ENCODE measurements at places on chromosomes 5 and 9.

DNA sequence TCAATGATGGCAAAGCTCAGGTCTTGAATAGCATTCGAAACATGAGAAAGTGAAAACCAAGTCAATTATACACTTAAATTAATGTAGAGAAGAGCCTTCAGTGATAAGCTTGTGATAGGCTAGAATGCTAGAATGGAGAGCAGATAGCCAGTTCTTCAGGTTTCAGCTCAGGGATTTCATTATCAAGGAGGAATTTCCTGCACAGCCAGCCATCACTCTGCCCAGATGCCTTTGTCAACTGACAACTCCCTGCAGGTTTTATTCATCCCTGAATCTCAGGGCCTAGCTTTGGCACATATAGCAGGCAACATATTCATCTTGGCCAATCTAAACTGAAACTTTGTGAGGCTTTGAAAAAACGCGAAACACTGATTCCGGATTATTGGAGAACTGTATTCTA, 199.3 kb upstream of the CDH6 start:
- no peak for DNase-seq

DNA sequence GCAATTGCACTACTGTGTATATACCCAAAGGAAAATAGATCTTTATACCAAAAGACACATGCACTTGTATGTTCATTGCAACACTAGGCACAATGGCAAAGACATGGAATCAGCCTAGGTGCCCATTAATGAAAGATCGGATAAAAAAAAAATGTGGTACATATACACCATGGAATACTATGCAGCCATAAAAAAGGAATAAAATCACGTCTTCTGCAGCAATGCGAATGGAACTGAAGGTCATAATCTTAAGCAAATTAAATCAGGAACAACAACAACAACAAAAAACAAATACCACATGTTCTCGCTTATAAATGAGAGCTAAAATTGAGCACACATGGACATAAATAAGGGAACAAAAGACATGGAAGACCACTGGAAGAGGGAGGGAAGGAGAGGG, 266.7 kb upstream of the CDH18 start:
- no peak for DNase-seq

- DNase-seq: peak; percentile 48
Observed at GRCh38 chr9:114958021-114958843, 27.8 kb upstream of the TNFSF8 start.

DNA sequence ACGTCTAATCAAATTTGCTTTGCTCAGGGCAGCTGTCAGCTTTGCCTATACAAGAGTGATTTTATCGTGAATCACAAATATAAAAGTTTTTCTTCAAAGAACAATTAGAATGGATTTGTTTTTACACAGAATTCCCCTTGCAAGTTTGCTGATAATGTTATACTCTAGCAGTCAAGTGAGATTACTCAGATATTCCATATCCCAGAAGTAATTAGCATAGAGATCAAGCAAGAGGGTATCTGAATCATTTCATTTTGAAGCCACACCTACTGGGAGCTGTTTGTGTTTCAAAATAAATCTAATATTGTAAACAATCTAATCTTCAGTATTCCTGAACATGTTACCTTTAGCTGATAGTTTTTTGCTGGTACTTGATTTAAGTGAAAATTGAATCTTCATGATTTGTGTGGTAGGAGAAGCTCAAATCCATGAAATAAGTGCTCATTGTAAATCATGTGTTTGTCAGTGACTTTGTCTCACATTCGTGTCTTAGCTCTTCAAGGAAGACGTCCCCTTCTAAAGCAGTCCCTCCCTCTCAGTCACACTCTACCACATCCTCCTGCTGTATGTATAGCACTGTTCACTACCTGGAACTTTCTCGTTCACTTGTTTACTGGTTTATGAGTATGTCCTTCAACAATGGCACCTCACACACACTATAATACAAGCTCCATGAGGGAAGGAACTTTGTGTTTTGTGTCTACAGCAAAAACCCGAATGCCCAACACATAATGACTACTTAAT, 3.3 kb upstream of the TTC39B start:
- no peak for DNase-seq

- DNase-seq: peak; percentile 90
Observed at GRCh38 chr5:72451741-72452505, 55.3 kb downstream of the ZNF366 start.

DNA sequence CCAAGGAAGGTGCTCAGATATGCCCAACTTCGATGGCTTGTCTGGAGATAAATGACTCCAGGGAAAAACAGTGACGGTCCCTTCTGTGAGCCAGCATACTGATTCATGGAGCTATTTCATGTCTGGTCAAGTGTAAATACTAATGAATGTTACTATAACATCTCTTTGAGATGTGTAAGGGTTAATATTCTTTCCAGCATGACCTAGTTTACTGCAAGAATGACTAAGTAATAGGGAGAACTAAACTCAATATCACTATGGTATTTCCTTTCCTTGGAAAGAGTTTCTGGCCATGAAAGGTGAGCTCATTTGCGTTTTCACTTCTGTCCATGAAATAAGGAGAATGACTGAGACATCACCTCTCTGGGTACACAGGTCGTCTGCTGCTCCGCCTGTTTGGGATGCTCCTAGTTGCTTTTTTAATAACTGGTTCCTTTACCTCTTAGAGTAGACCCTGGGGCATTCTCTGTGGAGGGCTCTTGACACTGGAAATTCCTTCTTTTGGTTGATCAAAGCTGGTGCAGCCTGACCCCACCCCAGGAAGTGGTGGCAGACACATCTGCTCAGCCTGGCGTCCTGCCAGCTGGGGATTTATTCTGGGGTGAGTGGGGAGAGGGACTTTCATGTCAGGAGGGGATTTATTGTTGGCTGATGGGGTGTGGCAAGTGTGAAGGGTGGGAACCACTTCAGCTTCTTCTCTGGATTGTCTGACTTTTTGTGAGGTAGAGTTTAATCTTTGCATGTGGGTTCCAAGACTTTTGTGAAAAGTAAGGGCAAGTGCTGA, 250.0 kb upstream of the MPDZ start:
- peak; percentile 1 for DNase-seq

GRCh38 chr9:98833090-98833956, 25.9 kb downstream of the GALNT12 start:
- DNase-seq: no peak

GRCh38 chr9:107198718-107199117, 84.4 kb upstream of the RAD23B start:
- no peak for DNase-seq

DNA sequence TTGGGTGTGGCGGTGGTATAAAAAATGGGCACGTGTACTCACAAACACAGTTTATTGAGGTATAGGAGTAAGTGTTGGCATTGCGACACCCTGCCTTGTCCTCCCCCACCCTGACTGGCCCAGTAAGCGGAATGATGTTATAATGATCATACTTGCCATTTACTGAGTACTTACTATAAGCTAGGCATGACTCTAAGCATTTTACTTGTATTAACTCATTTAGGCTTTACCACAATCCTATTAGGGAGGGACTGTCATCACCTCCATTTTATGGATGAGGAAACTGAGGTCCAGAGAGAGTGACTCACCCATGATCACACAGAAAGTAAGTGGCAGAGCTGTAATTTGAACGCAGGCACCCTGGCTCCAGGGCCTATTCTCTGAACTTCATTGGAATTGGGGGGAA, 2.3 kb downstream of the SMIM3 start:
- DNase-seq: no peak
